T-helper 1 cell (primary cell): ENCODE measurements at places on chromosomes 1 and 21.

DNA sequence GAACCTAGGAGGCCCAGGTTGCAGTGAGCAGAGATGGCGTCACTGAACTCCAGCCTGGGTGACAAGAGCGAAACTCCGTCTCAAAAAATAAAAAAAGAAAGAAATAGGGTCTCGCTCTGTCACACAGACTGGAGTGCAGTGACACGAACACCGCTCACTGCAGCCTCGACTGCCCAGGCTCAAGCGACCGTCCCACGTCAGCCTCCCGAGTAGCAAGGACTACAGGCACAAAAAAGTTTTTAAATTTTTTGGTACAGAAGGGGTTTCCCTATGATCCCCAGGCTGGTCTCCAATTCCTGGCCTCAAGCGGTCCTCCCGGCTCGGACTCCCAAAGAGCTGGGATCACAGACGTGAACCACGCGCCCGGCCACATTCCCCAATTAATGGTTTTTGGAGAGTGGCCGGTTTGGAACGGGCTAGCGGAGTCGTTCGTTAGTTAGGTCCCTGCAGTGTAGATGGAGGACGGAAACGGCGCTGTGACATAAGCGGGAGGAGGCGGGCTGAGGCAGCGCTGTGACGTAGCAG, 611 bp upstream of the GUK1 start:
- DNase-seq, result no peak

GRCh38 chr21:42315296-42315891, at the start of gene TFF3:
TFF3 (minus strand) TSS chr21:42315409; CDS start chr21:42315374, 35 bp downstream.
- DNase-seq, result no peak

GRCh38 chr1:186155594-186155993, 219.5 kb downstream of the TPR start:
- peak; percentile 11 for DNase-seq

DNA sequence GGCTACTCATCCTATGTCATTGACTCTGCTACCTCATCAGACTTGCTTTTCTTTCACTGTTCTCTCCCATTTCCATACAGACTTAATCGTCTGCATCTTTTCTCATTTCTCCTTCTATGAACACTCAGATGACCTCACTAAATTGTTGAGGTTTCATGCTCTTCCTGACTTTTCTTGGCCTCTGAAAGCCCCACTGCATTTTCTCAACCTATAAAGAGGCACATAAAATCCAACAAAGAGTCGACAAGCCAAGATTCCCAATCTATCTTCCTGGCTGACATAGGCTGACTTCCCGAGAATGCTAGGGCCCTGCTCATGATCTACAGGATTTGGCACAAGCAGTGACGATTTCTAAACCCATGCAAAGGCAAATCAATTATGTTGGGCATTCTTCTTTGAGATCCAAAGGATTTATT, 280.8 kb upstream of the DPYD start:
- no peak for DNase-seq

DNA sequence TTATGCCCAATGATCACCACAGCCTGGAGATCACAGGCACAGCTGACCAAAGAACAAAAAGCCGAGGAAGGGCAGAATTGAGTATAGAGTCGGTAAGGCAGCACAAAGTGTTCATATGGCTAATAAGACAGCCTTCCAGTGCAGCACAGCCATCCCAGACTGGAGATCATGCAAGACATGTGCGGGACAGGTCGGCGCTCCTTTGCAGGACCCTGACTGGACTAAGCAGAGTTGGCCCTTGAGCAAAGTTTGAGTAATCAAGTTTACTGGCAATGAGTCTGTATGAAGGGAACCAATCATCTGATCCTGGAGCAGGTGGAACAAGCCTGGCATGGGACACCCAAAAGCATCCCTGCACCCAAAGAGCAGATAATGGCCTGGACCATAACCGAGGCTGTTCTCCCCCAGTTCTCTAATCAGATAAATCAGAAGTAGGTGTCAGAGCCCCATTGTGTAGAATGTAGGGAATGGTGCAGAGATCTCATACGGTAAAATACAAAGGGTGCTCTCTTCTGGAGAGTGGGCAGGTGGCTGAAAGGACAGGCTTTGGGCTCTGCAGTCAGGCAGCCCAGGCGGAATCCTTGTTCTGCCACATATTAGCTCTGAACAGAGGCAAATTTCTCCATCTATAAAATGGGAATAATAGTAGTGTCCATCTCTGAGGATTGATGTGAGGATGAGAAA, 10.7 kb upstream of the DNASE2B start:
- no peak for DNase-seq
